Left cardiac atrium (tissue), 4 donors: ENCODE measurements at places on chromosomes 3 and 15. TPM values are rescaled to one million over a fixed set of nuclear protein-coding genes. Genes with fewer than 3 reads are reported as not detected.

GRCh38 chr15:66617137-66618090 is 51.6 kb upstream of the LCTL start:
- DNase-seq = peak; percentile 93

GRCh38 chr15:77515613-77516012 is 94.9 kb downstream of the HMG20A start:
- no peak for DNase-seq

GRCh38 chr15:34284937-34285336 is 52.6 kb downstream of the SLC12A6 start:
- no peak for DNase-seq

GRCh38 chr3:101898752-101899169 is 49.4 kb downstream of the NFKBIZ start:
- DNase-seq = no peak

GRCh38 chr15:23472678-23473077 is 25.6 kb upstream of the GOLGA6L2 start:
- DNase-seq = no peak

GRCh38 chr3:172192830-172193415 is 153.5 kb downstream of the FNDC3B start:
- no peak for DNase-seq

Gene TMEM207
- not detected for total RNA-seq

Gene GOLGA8R
- total RNA-seq = 5.2 TPM

Gene PDIA5
- total RNA-seq = 9.0 TPM

Gene TAGLN3
- not detected for total RNA-seq
